ENCODE measurements at places on chromosomes 1 and 21.

DNA sequence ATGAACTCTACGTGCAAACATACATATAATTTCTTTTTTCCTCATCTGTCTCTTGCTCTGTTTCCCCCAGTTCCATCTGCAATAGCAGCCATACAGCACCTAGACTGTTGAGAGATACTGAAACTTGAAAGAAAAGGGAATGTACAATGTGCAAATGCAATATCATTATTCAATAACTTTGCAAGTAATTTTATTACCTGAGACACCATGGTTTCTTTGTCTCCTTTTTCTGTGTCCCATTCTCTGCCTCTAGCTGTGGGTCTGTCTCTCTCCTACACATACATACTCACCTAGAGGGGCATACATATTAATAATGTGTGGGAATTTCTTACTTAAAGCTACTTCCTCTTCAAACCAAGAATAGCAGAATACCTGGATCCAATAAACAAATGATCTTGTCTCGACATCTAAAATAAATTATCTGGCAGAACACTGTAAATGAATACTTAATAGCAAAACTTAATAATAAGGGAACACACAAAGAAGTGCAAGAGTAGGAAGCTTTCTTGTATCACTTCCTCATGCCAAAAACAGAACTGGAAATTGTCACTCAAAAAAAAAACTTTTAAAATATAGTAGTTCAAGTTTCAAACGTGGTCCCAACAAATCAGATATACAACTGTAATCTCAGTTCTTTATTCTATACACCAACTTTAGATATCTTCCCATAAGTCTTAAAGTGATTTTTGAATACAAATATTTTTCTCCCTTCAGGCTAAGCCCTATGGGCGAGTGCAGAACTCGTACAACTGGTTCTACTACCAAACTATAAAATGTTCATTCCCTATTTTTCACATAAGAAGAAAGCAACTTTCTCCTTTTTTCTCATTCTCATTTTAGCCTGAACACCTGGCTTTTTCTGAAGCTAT, 194.6 kb downstream of the NRIP1 start:
- no peak for DNase-seq

DNA sequence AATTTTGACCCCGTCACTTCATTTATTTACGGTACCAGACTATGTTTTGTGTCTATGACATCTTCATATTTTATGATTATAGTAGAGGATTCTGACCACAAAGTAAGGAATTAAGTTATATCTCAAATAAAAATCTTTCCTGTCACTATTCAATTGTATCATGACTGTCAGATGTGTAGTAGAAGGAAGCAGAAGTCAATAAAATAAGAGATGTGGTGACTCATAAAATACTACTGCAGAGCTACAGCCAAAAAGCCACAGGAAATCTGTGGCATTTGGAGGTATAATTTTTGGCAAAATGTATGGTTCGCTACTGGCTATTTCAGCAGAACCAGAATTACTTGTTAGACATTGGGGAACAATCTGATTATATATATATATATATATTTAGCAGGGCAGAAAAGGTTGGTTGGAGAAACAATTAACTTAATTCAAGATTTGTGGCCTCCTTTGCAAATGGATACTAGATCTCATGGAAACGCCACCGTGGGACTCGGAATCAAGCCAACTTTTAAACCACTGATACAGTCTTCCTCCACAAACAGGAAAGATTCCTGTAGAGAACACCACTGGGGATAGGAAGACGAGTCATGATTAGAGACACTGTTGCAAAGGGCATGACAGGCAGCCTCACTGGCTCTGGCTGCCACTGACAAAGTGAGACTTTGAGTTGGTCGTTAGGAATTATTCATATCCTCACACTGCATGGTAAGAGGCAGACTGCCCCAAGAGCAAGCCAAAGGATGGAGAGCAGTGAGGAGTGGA, 5.1 kb downstream of the FCRL2 start:
- no peak for DNase-seq

DNA sequence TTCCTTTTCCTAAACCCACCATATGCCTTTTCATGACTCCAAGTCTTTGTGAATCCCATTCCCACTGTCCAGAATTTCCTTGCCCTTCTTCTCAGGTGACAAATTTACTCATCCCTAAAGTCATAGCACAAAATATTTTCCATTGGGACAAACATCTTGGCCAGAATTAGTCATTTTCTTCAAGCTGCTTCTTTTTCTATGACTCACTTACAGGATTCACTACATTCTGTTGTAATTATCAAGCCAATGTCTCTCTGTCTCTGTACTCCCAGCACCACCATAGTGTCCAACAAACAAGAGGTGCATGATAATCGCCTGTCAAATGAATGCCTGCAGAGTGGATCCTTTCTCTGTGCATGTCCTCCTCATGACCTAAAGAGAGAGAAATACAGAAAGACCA, 37.8 kb downstream of the SGIP1 start:
- no peak for DNase-seq

- DNase-seq = no peak
These were observed 8.2 kb downstream of the UMODL1 start for GRCh38 chr21:42079008-42079938.

GRCh38 chr1:56084246-56084645, 495.1 kb downstream of the PLPP3 start:
- no peak for DNase-seq
